ENCODE measurements at places on chromosomes 11 and 22.

DNA sequence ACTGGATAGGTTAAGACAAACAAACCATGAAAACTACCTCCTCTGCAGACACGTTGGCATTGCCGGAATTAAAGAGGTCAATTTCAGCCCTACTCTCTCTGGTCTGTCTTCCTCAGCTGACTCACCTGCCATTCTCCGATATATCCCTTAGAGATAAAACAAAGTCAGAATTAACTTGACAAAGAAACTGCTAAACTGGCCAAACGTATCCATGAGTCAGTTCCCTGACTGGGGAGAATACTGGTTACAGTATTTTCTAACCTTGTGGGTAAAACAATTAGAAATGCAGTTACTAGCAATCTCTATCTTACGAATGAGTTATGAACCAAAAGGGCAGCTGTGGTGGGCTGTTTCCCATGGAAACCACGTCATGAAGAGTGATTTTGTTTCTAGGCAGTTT lies 96.2 kb downstream of the RDX start:
- DNase-seq = no peak
- no peak overlapping the region for H3K4me3 ChIP-seq
- no peaks in the 10 kb centered on the region for H3K36me3 ChIP-seq
- no peak overlapping the region for H3K27ac ChIP-seq

DNA sequence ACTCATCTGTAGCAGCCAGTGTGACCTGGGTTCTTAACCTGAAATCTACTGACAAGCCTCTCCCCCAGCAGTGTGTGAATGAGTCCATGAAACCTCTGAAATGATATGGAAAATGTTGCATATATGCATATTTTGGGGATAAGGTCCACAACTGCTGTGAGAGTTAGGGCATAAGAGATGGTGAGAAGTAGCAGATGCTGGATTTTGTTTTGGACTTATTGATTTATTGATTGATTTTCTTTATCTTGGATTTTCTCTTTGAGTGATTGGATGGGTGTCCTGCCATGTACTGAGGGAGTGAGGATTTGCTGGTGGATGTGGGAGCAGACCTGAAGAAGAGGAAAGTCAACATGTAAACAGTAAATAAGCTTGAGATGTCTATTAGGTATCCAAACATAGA lies 211.4 kb upstream of the SORL1-AS1 start:
- no peak overlapping the region for H3K27ac ChIP-seq
- H3K36me3 ChIP-seq = no peaks in the 10 kb centered on the region
- H3K4me1 ChIP-seq = no peaks in the 10 kb centered on the region
- no peak overlapping the region for H3K4me3 ChIP-seq
- DNase-seq = no peak

DNA sequence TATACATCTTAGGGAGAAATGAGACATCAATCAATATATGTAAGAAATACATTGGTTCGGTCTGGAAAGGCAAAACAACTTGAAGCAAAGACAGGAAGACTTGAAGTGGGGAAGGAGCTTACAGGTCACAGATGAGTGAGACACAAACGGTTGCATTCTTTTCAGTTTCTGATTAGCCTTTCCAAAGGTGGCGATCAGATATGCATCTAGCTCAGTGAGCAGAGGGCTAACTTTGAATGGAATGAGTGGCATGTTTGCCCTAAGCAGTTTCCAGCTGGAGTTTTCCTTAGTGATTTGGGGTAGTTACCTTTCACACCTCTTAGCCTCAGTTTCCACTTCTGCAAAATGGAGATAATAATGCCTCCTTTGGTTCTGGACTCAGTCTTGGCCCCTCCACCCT lies 15.8 kb downstream of the LHFPL7 start:
- DNase-seq = no peak
- H3K36me3 ChIP-seq = no peaks in the 10 kb centered on the region
- no peak overlapping the region for H3K27ac ChIP-seq
- no peaks in the 10 kb centered on the region for H3K4me1 ChIP-seq

DNA sequence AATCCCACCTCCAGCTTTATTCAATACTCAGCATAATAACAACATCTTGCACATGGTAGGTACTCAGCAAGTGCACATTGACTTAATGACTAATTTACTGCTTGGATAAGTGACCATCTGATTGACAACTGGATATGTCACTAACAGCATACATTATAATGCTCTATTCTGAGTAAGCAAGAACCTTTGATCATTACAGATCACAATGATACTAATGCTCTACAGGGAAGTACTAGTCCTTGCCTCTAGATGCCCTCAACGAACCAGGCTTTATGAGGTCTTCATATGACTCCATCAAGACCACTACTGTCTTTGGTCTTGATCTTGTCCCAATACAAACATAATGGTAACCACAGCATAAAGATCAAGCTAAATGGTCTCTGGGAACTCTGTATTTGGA lies 167.6 kb upstream of the MTMR2 start:
- DNase-seq = no peak
- no peak overlapping the region for H3K4me3 ChIP-seq
- peaks cover 35% of the 10 kb centered on the region for H3K4me1 ChIP-seq
- no peak overlapping the region for H3K27ac ChIP-seq

GRCh38 chr11:123783536-123783935 lies 22.6 kb downstream of the OR6M1 start:
- peaks cover 59% of the 10 kb centered on the region for H3K27me3 ChIP-seq
- DNase-seq = no peak
- H3K27ac ChIP-seq = no peak overlapping the region
- H3K36me3 ChIP-seq = no peaks in the 10 kb centered on the region
- no peaks in the 10 kb centered on the region for H3K4me1 ChIP-seq
- no peak overlapping the region for H3K4me3 ChIP-seq

GRCh38 chr11:117064275-117064674 lies 34.0 kb downstream of the SIK3 start:
- peak overlapping the region; percentile 80 for H3K27ac ChIP-seq
- no peak for DNase-seq
- H3K36me3 ChIP-seq = peaks cover 27% of the 10 kb centered on the region
- H3K4me1 ChIP-seq = peaks cover 75% of the 10 kb centered on the region

Measured in central memory CD8-positive, alpha-beta T cell (primary cell).